ENCODE measurements at places on chromosomes 3 and 15. TPM values are rescaled to one million over a fixed set of nuclear protein-coding genes. Genes with fewer than 3 reads are reported as not detected.

Gene KY
- 0.07 TPM for total RNA-seq

Gene GOLGA8G
- total RNA-seq, result not detected

Gene IL17RC
- 18.9 TPM for total RNA-seq

Gene VGLL3
- 4.4 TPM for total RNA-seq

Gene SPTSSB
- not detected for total RNA-seq

Gene ILDR1
- not detected for total RNA-seq

Gene RHOV
- total RNA-seq, result 5.1 TPM

Gene NEO1
- total RNA-seq, result 40.5 TPM

Gene LRRC3B
- total RNA-seq, result not detected

Gene ROBO1
- 11.9 TPM for total RNA-seq

Gene TRH
- total RNA-seq, result not detected

Gene NEIL1
- total RNA-seq, result 3.2 TPM

Gene DNASE1L3
- total RNA-seq, result not detected

Gene C3orf85
- not detected for total RNA-seq

Gene C3orf20
- total RNA-seq, result not detected

Gene ASB14
- total RNA-seq, result not detected

Gene GNAT1
- not detected for total RNA-seq

Gene TIMP4
- total RNA-seq, result 10.8 TPM

Gene TNFSF10
- total RNA-seq, result 0.14 TPM

Gene PARP6
- 62.5 TPM for total RNA-seq

Gene LRRC2
- total RNA-seq, result not detected

Gene DUOXA2
- not detected for total RNA-seq

Gene MEIS2
- 9.9 TPM for total RNA-seq

Gene ARPP21
- total RNA-seq, result not detected

Gene CAPN7
- total RNA-seq, result 25.6 TPM

Gene IL17RE
- 1.1 TPM for total RNA-seq

Gene MKRN3
- total RNA-seq, result 2.5 TPM

Gene ADAMTSL3
- 0.35 TPM for total RNA-seq

Gene NPHP3
- total RNA-seq, result 9.5 TPM

Gene FMN1
- total RNA-seq, result 0.25 TPM

Gene GALNT15
- total RNA-seq, result 0.04 TPM

Gene SLC12A1
- total RNA-seq, result not detected

Gene KLHL24
- total RNA-seq, result 7.2 TPM

Gene MYO1E
- total RNA-seq, result 249 TPM

Gene C3orf22
- not detected for total RNA-seq

Measured in A549 treated with ZK216348 at 1 μM for 4 hours (cell line).